Thoracic aorta (tissue), 2 donors: ENCODE measurements at places on chromosomes 4 and X.

DNA sequence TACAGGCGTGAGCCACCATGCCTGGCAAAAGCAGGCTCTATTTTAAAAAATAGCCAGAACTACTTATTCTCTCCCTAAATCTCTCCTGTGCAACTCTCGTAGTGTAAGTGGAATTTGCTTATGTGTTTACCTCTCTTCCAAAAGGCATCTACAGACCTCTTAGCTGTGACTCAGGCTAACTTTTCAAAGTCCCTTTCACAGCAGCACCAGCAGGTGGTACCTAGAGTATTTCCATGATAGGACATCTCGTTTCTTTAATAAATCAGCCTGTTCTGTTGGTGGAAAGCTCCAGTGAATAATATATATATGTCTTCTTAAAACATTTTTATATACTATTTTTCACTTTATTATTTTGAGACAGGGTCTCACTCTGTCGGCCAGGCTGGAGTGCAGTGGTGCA is 89.0 kb downstream of the NSUN7 start:
- peaks cover 14% of the 10 kb centered on the region for H3K4me1 ChIP-seq
- DNase-seq = no peak
- no peaks in the 10 kb centered on the region for H3K27me3 ChIP-seq
- H3K27ac ChIP-seq = no peak overlapping the region
- H3K36me3 ChIP-seq = peaks cover 9% of the 10 kb centered on the region

DNA sequence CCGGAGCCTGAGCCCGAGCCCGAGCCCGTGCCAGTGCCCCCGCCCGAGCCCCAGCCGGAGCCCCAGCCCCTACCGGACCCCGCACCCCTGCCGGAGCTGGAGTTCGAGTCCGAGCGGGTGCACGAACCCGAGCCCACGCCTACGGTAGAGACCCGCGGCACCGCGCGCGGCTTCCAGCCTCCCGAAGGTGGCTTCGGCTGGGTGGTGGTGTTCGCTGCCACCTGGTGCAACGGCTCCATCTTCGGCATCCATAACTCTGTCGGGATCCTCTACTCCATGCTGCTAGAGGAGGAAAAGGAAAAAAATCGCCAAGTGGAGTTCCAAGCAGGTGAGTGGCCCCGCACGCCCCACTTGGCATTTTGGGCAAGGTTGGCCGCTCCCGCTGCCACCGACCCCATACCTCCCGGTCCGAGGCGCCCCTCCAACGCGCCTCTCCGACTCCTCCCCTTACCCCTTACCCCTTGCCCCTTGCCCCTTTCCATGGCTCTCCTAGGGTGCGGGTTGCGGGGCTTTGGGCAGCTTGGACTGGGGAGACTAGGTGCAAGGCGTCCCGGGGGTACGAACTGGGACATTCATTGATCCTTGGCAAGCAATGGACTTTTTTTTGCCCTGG is 553 bp downstream of the SLC16A2 start:
- no peaks in the 10 kb centered on the region for H3K4me1 ChIP-seq
- peak overlapping the region; percentile 91 for H3K27ac ChIP-seq

GRCh38 chrX:72526534-72527508 is 45.8 kb downstream of the HDAC8 start:
- no peak for DNase-seq
- H3K27me3 ChIP-seq = no peaks in the 10 kb centered on the region
- H3K27ac ChIP-seq = no peak overlapping the region
- no peak overlapping the region for H3K4me3 ChIP-seq
- H3K36me3 ChIP-seq = no peaks in the 10 kb centered on the region
- peaks cover 12% of the 10 kb centered on the region for H3K4me1 ChIP-seq

GRCh38 chrX:153063315-153063714 is 7.0 kb downstream of the PNMA3 start:
- no peaks in the 10 kb centered on the region for H3K4me1 ChIP-seq
- no peak overlapping the region for H3K4me3 ChIP-seq
- DNase-seq = no peak
- H3K27me3 ChIP-seq = no peaks in the 10 kb centered on the region
- H3K36me3 ChIP-seq = no peaks in the 10 kb centered on the region
